ENCODE measurements at places on chromosomes 13 and 19.
A peak's percentile ranks its signal among the peaks of the same experiment; 100 is the strongest.

- DNase-seq = no peak
Observed at GRCh38 chr13:22592515-22592914, 588.3 kb upstream of the SGCG start.

- DNase-seq = no peak
Observed at GRCh38 chr13:88979465-88980175, 1308.4 kb downstream of the SLITRK5 start.

DNA sequence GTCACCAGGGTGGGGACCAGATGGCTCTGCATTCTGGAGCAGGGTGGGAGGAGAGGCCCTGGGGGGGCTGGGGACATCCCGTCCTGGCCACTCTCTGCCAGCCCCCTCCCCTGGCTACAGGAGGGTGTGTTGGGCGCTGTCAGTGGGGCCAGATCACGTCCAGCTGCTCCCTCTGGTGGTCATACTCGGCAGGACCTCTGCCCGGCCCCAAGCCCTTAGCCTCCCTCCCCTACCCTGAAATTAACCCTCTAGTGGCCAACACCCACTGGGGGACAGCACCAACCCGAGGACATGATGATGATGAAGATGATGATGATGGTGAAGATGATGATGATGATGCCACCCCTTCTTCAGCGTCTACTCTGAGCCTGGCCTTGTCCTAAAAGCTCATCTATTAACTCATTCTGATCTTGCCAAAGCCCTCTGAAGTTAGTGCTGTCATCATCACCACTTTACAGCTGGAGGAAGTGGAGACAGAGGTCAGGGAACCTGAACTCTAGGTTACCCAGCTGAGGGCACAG lies 590 bp upstream of the LGI4 start:
- peak; percentile 65 for DNase-seq

DNA sequence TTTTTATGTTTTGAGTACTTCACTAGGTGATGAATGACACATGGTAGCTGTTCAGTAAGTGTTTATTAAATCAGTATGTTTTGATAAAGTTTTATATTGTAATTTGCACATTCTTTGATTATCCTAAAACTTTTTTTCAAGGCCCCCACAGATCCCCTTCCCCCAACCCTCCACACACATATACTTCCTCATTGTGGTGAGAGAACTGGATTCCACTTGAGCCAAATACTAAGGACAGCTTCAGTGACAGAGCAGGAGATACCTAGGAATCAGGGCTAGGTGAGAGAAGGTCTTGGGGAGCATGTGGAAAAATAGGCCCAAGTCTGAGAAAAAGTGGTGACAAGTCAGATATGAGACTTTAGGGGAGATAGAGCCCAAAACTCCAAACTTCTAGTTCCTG lies 174.6 kb downstream of the TDRD3 start:
- DNase-seq = no peak

- peak; percentile 27 for DNase-seq
Observed at GRCh38 chr13:80586356-80586755, 245.4 kb upstream of the SPRY2 start.

DNA sequence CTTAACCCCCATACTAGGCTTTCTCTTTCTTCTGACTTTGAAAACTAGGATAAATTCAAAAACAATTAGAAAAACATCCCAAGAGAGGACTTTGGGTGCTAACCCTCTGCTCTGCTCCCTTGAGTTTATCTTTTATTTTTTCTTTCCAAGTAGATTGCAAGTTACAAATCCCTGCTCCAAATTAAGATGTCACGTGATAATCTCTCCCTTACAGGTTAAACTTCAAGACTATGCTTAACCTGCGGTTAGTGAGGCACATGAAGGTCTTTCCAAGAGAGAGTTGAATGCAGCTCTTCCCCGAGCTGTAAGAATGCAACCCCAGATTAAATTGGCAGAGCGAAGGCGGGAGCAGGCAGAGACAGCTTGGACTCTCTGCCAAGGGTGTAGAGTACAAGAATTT lies 12.2 kb upstream of the ZNF507 start:
- no peak for DNase-seq

- DNase-seq = no peak
Observed at GRCh38 chr13:28056970-28057712, 43.2 kb downstream of the FLT3 start.

Data from fibroblast of the aortic adventitia (primary cell).